ENCODE measurements at places on chromosomes 2 and 18.

DNA sequence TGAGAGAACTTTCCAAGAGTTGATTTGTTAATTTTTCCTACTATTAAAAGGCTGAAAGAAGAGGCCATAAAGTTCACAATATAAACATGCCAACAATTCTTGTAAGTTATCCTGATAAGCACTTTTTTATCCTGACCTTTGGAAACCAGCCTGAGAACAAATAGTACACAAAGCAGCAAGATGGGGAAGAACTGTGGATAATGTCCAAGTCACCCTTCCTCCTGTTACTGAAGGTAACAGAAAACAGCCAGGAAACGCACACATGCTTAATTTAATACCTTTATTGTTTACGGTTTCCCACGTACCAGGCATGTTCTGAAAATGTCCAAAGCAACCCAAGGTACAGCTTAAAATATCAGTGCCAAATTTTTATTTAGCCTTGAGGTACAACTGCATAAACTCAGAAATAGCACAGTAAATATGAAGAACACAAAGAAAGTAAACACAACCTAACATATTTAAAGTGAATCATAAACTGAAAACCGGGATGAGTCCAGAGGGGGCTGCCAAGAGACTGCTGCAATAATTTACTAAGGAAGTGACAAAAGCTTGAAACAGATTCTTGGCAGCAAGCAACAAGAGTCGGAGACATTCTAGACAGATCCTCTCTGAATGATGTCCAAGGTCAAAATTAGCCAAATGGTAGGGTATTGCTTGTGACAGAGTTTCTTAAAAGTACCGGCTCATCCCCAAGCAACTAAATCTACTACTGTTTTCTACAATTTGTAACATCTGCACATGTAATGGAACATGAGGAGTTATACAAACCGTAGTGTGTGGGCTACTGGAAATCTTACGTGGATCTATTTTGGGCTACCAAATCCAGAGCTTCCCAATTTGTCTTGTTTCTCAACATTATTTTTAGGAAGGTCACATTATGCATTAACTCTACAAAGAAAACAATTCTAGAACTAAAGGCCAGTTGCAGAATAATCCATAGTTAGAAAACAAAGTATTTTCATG, 93.2 kb downstream of the CABYR start:
- no peak overlapping the region for H3K27ac ChIP-seq
- H3K4me1 ChIP-seq: peaks cover 26% of the 10 kb centered on the region
- H3K27me3 ChIP-seq: no peaks in the 10 kb centered on the region

DNA sequence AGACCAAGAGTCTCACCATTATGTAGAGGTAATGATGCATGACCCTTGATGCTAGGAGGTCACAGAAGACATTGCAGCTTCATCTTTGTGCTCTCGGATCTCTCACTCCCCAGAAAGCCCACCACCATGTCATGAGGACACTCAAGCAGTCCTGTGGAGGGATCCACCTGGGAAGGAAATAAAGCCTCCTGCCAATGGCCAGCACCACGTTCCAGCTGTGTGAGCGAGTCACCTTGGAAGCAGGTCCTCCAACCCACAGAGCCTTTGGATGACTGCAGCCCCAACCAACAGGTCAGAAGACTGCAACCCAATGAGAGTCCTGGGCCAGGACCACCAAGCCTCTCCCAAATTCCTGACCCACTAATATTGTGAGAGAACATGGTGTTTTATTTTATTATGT, 38.4 kb downstream of the CYP26B1 start:
- no peak overlapping the region for H3K4me3 ChIP-seq
- no peak overlapping the region for H3K27ac ChIP-seq
- peaks cover 19% of the 10 kb centered on the region for H3K4me1 ChIP-seq

DNA sequence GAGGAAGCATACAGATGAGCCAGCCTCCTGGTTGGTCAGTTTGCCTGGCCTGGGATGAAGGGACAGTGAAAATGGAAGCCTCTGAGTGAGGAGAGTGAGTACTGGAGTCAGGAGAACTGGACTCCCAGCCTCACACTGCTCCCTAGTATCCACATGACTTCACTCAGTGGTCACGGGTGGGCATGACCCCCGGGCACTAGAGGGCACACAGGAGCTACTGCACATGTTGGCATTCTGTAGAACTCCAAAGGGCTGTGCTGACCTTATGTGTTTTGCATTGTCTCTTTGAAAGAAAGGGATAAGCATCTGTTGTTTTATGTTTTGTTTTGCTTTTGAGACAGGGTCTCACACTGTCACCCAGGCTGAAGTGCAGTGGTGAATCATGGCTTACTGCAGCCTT, 23.7 kb downstream of the NCAPH start:
- no peak overlapping the region for H3K4me3 ChIP-seq
- no peak for DNase-seq
- H3K36me3 ChIP-seq: no peaks in the 10 kb centered on the region
- no peaks in the 10 kb centered on the region for H3K27me3 ChIP-seq
- H3K27ac ChIP-seq: no peak overlapping the region
- H3K4me1 ChIP-seq: no peaks in the 10 kb centered on the region

- no peak overlapping the region for H3K4me3 ChIP-seq
- no peaks in the 10 kb centered on the region for H3K36me3 ChIP-seq
- 0 out of 2 replicates have a peak overlapping the region, but pooled peaks have one; percentile 4 for H3K27ac ChIP-seq
- peaks cover 21% of the 10 kb centered on the region for H3K4me1 ChIP-seq
- DNase-seq: peak; percentile 41
- H3K27me3 ChIP-seq: no peaks in the 10 kb centered on the region
Measured at GRCh38 chr18:55047546-55047945, 88.3 kb upstream of the CCDC68 start.

DNA sequence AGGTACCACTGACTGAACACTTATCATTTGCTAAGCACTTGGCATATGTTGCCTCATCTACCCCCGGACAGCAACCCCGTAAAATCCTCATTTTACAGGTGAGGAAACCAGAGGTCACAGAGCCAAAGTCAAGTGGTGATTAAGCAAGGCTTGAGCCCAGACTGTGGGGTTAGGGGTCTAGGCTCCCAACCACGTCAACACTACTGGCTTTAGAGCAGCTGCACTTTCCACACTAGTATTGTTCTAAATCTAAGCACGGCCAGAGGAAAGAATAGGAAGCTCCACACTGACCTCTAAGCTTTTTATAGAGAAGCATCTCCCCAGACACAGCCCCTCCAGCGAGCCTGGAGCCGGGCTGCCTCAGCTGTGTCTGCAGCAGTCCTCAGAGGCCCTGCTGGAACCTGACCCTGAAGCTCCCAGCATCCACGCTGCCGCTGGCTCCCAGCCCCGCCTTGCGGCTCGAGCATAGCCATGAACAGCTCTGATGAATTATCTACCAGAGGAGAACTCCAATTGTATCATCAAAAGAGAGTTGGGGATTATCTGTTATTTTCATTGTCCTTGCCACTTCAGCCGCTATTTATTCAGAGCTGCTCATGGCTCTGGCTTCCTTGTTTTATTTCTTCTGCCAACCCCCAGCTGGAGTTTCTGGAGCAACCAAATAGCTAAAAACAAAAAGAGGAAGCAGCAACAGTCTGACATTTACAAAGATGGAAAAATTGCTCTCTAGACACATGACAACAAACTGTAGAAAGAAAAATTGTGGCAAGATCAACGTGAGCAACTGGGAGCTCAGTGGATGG, 62.2 kb upstream of the RTN4 start:
- peak; percentile 87 for DNase-seq
- H3K27ac ChIP-seq: peak overlapping the region; percentile 84
- peaks cover 67% of the 10 kb centered on the region for H3K4me1 ChIP-seq
- H3K4me3 ChIP-seq: peak overlapping the region; percentile 35

DNA sequence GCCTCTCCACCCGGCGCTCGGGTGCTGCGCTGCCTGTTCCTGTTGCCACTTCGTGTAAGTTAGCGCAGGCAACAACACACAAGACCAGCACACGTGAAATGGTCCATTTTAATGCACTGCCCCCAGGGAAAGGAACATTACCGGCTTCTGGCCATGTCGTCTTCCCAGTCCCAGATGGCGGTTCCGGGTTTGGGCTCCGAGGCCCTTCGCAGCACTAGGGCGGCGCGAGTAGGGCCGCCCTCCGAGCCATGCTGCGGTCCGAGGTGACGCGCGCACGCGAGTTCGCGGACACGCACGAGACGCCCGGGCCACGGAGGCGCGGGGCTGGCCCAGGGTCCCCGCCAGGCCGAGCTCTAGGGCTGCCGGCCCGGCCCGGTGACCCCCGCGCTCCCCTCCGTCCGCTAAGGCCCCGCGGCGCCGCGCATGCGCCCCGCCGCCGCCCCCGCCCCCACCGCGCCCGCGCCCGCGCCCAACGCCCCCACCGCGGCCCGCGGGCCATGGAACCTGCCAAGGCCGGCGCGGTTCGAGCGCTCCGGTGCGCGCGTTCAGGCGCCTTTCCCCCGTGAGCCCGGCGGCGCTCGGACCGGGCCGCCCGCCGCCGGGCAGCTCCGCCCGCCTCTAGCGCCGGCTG, 367 bp upstream of the ZNF236 start:
- H3K27ac ChIP-seq: peak overlapping the region; percentile 81
- DNase-seq: peak; percentile 80
- no peaks in the 10 kb centered on the region for H3K36me3 ChIP-seq
- H3K4me1 ChIP-seq: peaks cover 7% of the 10 kb centered on the region
- peak overlapping the region; percentile 81 for H3K4me3 ChIP-seq
- no peaks in the 10 kb centered on the region for H3K27me3 ChIP-seq

Measured in GM23248 (cell line).